IMR-90 (cell line): ENCODE measurements at places on chromosomes 5 and 9. TPM values are rescaled to one million over a fixed set of nuclear protein-coding genes. Genes with fewer than 3 reads are reported as not detected.

GRCh38 chr5:122264610-122265009, 47.4 kb upstream of the SNCAIP start:
- no peak overlapping the region for H3K4me3 ChIP-seq
- no peak overlapping the region for H3K27ac ChIP-seq
- H3K36me3 ChIP-seq: no peaks in the 10 kb centered on the region
- DNase-seq: peak; percentile 8

The SPATA31E1 gene
- total RNA-seq: not detected in 2 replicates

The CCDC180 gene
- 0.56 and 0.90 TPM in 2 replicates for total RNA-seq

The SAPCD2 gene
- total RNA-seq: 3.3 and 3.4 TPM in 2 replicates

The TMEM174 gene
- total RNA-seq: not detected in 2 replicates

DNA sequence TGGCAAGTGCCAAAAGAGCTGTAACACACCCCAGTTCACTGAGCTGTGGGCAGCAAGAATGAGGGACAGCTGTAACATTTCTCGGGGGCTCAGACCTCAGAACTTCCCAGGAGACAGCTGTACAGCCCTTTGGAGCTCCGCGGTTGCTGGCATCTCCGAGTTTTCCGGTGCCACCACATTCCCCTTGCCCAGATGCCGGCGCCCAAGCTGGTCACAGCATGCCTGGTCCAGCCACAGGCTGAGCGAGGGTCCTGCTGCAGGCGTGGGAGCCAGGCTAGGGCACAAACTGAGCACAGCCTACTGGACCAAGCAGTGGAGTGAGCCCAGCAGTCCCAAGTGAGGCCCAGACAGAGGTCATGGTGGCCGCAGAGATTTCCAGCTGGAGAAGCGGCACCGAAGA, 797.7 kb upstream of the EDIL3 start:
- H3K4me1 ChIP-seq: no peaks in the 10 kb centered on the region
- H3K4me3 ChIP-seq: no peak overlapping the region
- no peaks in the 10 kb centered on the region for H3K27me3 ChIP-seq
- no peaks in the 10 kb centered on the region for H3K36me3 ChIP-seq

- no peaks in the 10 kb centered on the region for H3K36me3 ChIP-seq
- H3K27me3 ChIP-seq: no peaks in the 10 kb centered on the region
- H3K27ac ChIP-seq: no peak overlapping the region
- DNase-seq: no peak
- no peaks in the 10 kb centered on the region for H3K4me1 ChIP-seq
Observed at GRCh38 chr9:112366591-112366990, 13.3 kb upstream of the HSDL2 start.

- H3K4me1 ChIP-seq: peaks cover 13% of the 10 kb centered on the region
- H3K27ac ChIP-seq: no peak overlapping the region
- peak; percentile 64 for DNase-seq
- no peaks in the 10 kb centered on the region for H3K36me3 ChIP-seq
- no peak overlapping the region for H3K4me3 ChIP-seq
Observed at GRCh38 chr9:5838884-5839571, 6.1 kb upstream of the ERMP1 start.

The SLCO6A1 gene
- not detected in 2 replicates for total RNA-seq

DNA sequence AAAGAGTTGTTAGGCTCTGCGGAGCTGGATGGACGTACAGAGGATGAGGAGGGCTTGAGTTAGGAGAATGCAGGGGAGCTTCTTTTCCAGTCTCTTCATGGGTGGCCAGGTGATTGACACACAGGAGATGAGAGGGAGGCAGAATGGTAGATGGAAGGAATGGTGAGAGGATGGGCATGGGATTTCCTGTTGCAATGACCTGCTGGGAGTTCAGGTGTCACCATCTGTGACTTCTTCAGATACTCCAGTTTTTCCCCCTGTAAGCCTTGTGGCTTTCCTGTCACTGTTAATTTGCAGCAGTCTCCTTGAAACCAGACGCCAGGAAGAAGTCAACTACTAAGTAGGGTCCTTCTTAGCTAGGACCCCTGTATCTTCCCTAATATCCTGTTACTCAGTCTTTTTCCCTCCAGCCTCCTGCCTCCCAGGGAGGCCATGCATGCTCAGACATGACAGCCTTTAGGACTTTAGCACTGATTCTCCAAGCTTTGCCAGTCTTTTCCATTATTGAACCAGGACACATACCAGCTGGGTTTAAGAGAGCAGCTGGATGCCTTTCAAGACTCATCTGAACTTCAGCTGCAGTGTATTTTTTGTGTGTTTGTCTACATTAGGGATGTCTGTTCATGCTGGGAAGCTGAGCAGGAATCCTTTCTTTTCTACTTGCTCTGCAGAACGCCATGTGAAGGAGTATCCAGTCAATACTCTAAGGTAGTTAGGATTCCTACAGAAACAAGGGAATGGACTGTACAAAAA, 67.2 kb upstream of the CD180 start:
- no peaks in the 10 kb centered on the region for H3K36me3 ChIP-seq
- no peak overlapping the region for H3K4me3 ChIP-seq
- peaks cover 8% of the 10 kb centered on the region for H3K4me1 ChIP-seq
- no peak for DNase-seq
- H3K27me3 ChIP-seq: no peaks in the 10 kb centered on the region
- no peak overlapping the region for H3K27ac ChIP-seq

The ANXA2R gene
- 1.3 and 1.4 TPM in 2 replicates for total RNA-seq

- no peaks in the 10 kb centered on the region for H3K36me3 ChIP-seq
- H3K4me1 ChIP-seq: peaks cover 3% of the 10 kb centered on the region
- DNase-seq: peak; percentile 72
- H3K27ac ChIP-seq: no peak overlapping the region
Observed at GRCh38 chr9:76302947-76303550, 91.2 kb downstream of the RFK start.

GRCh38 chr5:13378091-13378490, 566.4 kb downstream of the DNAH5 start:
- peak; percentile 24 for DNase-seq
- no peak overlapping the region for H3K27ac ChIP-seq
- no peaks in the 10 kb centered on the region for H3K36me3 ChIP-seq

The SIT1 gene
- total RNA-seq: not detected in 2 replicates

The LHFPL2 gene
- 11.1 and 11.3 TPM in 2 replicates for total RNA-seq

DNA sequence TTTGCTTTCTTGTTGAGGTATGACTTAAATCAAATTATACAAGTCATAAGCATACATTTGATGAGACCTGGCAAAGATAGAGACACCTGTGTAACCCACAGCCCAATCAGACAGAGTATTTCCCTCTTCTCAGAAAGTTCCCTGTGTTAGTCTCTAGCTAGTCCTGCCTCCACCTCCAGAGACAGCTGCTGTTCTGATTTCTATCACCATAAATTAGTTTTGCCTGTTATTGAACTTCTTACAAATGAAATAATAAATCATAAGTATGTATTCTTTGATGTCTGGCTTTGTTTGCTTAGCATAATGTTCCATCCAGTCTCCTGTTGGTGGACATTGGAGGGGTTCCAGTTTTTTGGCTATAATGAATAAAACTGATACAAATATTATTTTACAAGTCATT, 194.5 kb downstream of the ICE1 start:
- H3K27me3 ChIP-seq: no peaks in the 10 kb centered on the region
- no peak overlapping the region for H3K4me3 ChIP-seq
- H3K36me3 ChIP-seq: no peaks in the 10 kb centered on the region
- no peaks in the 10 kb centered on the region for H3K4me1 ChIP-seq

The INPP5E gene
- 1.6 and 1.9 TPM in 2 replicates for total RNA-seq
